Naive thymus-derived CD8-positive, alpha-beta T cell (primary cell): ENCODE measurements at places on chromosomes 7 and 10. TPM values are rescaled to one million over a fixed set of nuclear protein-coding genes. Genes with fewer than 3 reads are reported as not detected.

DNA sequence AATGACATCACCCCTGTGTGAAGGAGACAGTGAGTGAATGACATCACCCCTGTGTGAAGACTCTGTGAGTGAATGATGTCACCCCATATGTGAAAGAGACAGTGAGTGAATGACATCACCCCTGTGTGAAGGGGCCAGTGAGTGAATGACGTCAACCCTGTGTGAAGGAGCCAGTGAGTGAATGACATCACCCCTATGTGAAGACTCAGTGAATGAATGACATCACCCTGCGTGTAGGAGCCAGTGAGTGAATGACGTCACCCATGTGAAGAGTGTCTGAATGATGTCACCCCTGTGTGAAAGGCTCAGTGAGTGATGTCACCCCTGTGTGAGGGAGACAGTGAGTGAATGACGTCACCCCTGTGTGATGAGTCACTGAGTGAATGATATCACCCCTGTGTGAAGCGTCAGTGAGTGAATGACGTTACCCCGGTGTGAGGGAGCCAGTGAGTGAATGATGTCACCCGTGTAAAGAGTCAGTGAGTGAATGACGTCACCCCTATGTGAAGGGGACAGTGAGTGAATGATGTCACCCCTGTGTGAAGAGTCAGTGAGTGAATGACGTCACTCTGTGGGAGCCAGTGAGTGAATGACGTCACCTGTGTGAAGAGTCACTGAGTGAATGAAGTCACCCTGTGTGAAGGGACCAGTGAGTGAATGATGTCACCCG lies 478.1 kb downstream of the PTPRN2 start:
- H3K4me3 ChIP-seq, result no peak overlapping the region
- no peak for DNase-seq
- no peaks in the 10 kb centered on the region for H3K4me1 ChIP-seq
- H3K36me3 ChIP-seq, result peaks cover 6% of the 10 kb centered on the region

GRCh38 chr7:91066627-91067026 lies 197.6 kb upstream of the FZD1 start:
- H3K4me1 ChIP-seq, result no peaks in the 10 kb centered on the region
- H3K27ac ChIP-seq, result no peak overlapping the region
- H3K36me3 ChIP-seq, result no peaks in the 10 kb centered on the region
- H3K27me3 ChIP-seq, result no peaks in the 10 kb centered on the region

- H3K36me3 ChIP-seq, result peaks cover 12% of the 10 kb centered on the region
- DNase-seq, result no peak
- H3K4me1 ChIP-seq, result no peaks in the 10 kb centered on the region
- no peaks in the 10 kb centered on the region for H3K27me3 ChIP-seq
- H3K27ac ChIP-seq, result no peak overlapping the region
These were observed 924.9 kb upstream of the ZNF722 start for GRCh38 chr7:63073736-63074135.

GRCh38 chr10:42979721-42980467 lies 97.0 kb upstream of the RET start:
- H3K36me3 ChIP-seq, result no peaks in the 10 kb centered on the region
- no peaks in the 10 kb centered on the region for H3K4me1 ChIP-seq
- peaks cover 5% of the 10 kb centered on the region for H3K27me3 ChIP-seq
- no peak overlapping the region for H3K4me3 ChIP-seq
- DNase-seq, result no peak

DNA sequence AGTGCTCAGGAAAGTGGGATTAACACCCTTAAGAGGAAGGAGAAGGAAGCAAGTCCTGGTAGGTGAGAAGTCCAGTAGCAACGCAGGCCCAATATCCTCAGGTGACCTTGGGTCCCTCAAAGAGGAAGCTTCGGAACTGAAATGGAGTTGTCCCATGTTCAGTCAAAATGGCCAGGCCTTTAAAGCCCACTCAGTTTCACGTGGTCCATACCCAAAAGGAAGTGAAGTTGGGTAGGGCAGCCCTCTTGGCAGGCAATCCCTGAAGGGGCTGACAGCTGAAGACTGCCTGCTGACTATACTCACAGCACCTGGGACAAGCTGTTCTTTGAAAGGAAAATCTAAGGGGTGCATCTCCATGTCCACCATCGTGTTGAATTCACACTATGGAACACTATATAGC lies 3.0 kb downstream of the GSAP start:
- no peaks in the 10 kb centered on the region for H3K27me3 ChIP-seq
- peaks cover 11% of the 10 kb centered on the region for H3K4me1 ChIP-seq
- no peak for DNase-seq
- H3K4me3 ChIP-seq, result no peak overlapping the region
- no peaks in the 10 kb centered on the region for H3K36me3 ChIP-seq
- H3K27ac ChIP-seq, result no peak overlapping the region

DNA sequence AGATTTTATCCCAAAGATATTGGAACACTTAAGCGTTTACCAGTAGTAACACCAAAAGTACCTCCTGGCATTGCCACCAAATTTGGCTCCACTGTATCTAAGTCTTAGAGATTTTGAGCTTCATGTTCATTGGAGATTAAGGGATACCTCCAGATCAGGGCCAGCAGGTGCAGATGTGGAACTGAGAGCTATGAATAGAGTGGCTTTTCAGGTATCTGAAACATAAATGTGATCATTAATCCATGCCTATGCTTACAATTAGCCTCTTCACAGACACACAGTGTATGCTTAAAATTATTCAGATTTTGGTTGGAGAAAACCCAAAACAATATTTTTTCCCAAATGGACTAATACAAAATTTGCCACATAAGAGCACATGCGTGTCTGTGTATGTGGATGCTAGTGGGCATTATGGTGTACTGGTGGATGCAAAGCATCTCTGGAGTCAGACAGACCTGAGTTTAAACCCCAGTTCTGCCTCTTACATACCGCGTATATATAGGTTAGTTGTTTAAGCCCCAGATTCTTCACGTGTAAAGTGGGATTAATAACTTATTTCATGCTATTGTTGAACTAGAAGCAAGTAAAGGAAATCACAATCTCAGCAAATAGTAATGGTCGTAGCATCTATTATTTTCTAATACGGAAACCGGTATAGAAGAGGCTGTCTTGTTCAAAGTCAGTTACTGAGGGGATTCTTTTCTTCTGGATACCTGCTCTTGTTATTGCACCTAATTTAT lies 6.8 kb upstream of the LRRC4 start:
- no peaks in the 10 kb centered on the region for H3K27me3 ChIP-seq
- H3K27ac ChIP-seq, result no peak overlapping the region
- no peak for DNase-seq
- H3K4me1 ChIP-seq, result peaks cover 14% of the 10 kb centered on the region
- no peaks in the 10 kb centered on the region for H3K36me3 ChIP-seq
- no peak overlapping the region for H3K4me3 ChIP-seq

- peaks cover 2% of the 10 kb centered on the region for H3K4me1 ChIP-seq
- no peaks in the 10 kb centered on the region for H3K27me3 ChIP-seq
- DNase-seq, result no peak
These were observed 45.0 kb upstream of the AGBL3 start for GRCh38 chr7:134941185-134941900.

DNA sequence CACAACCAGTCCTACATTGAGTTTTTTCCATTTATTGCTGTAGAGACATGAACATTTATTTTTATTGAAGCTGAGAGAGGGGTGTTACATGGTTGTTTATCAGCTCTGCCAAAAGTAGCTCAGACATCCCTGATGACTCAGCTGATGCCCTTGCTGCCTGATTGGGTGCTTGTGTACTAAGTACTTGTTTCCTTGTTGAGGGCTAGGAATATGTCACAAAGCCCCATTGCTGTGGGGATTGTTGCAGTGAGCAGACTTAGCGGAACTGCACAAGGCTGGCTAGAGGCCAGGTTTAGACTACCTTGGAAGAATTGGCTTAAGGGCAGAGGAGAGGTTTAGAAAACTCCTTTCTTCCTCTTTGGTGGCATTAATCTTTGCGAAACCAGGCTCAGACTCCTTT lies 110.6 kb downstream of the AUTS2 start:
- no peaks in the 10 kb centered on the region for H3K4me1 ChIP-seq
- no peak overlapping the region for H3K4me3 ChIP-seq
- DNase-seq, result no peak
- no peak overlapping the region for H3K27ac ChIP-seq

DNA sequence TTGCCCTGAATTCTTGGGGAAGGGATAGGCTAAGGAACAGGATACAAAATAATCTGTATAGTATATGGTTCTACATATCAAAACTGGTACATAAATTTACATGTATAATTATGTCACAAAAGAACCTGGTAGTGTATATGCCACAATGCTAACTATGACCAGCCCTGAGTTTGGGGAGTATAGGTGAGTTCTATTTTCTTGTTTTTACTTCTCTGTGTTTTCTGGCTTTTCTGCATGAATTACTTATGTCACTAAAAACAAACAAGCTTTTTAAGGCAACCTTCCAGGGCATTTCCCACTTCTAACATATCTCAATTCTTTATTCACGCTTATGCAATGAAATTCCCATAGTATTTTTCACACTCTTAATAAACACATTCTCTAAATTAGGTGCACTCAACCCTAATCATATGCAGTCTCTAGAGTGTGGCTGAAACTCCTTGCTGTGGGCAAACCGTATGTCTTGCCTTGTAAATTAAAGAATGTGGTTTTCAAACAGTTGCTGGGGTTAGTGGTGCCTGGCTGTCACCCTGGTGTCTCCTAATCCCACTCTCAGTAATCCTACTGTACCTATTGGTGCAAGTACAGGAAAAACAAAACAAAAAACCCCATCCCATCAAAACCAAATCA lies 14.0 kb upstream of the INSIG1 start:
- peaks cover 3% of the 10 kb centered on the region for H3K27me3 ChIP-seq

GRCh38 chr10:124616040-124616835 lies 127.9 kb downstream of the FAM53B start:
- no peaks in the 10 kb centered on the region for H3K36me3 ChIP-seq
- DNase-seq, result no peak
- H3K27ac ChIP-seq, result no peak overlapping the region
- H3K4me3 ChIP-seq, result no peak overlapping the region
- no peaks in the 10 kb centered on the region for H3K27me3 ChIP-seq

DNA sequence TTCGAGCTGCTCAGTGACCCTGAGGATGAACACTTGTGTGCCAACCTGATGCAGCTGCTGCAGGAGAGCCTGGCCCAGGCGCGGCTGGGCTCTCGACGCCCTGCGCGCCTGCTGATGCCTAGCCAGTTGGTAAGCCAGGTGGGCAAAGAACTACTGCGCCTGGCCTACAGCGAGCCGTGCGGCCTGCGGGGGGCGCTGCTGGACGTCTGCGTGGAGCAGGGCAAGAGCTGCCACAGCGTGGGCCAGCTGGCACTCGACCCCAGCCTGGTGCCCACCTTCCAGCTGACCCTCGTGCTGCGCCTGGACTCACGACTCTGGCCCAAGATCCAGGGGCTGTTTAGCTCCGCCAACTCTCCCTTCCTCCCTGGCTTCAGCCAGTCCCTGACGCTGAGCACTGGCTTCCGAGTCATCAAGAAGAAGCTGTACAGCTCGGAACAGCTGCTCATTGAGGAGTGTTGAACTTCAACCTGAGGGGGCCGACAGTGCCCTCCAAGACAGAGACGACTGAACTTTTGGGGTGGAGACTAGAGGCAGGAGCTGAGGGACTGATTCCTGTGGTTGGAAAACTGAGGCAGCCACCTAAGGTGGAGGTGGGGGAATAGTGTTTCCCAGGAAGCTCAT lies 1.1 kb downstream of the DDIT4 start:
- H3K36me3 ChIP-seq, result peaks cover 28% of the 10 kb centered on the region
- H3K27ac ChIP-seq, result peak overlapping the region; percentile 97
- peak; percentile 82 for DNase-seq
- H3K27me3 ChIP-seq, result no peaks in the 10 kb centered on the region
- H3K4me1 ChIP-seq, result peaks cover 62% of the 10 kb centered on the region
- H3K4me3 ChIP-seq, result peak overlapping the region; percentile 98

GRCh38 chr7:104795616-104796398 lies 218.2 kb upstream of the KMT2E start:
- H3K27ac ChIP-seq, result no peak overlapping the region
- H3K4me1 ChIP-seq, result no peaks in the 10 kb centered on the region
- no peak overlapping the region for H3K4me3 ChIP-seq
- no peak for DNase-seq
- no peaks in the 10 kb centered on the region for H3K36me3 ChIP-seq

DNA sequence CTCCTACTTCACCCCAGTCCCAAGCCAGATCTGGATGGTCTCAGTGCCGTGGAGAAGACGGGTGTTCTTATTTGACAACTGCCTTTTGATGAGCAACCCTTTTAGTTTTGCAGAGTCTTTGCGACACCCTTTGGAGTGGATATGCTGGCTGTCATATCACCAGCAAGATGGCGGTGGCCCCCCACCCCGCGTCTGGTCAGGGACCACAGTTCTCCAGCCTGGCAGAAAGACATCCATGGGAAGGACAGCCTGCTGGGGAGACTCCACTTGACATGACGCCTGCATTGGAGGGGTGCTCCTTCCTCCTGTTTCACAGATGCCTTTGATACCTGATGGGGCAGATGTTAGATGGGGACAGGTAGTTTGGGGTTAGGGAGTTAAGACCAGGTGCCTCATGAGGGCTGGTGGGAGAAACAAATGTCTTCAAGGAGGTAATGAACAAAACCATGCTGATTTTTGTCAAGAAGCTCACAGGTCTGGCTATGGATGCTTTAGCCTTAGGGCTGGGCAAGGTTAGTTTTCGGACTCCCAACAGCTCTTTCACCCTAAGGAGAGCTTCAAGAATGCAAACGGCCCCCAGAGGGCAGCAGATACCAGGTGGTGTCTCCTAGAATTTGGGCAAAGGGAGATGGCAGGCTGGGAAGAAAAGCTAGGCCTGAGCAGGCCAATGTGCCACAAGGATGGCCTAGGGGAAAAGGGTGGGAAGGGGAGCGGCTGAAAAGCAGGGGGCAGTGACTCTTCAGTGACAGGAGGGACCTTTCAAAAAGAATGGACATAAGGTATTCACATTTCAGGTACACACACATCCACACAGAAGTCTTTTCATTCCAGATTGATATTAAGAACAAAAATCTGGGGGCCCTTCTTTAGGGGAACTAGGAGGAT lies 95.2 kb downstream of the CLEC2L start:
- H3K36me3 ChIP-seq, result no peaks in the 10 kb centered on the region
- H3K4me1 ChIP-seq, result peaks cover 10% of the 10 kb centered on the region
- no peaks in the 10 kb centered on the region for H3K27me3 ChIP-seq
- DNase-seq, result peak; percentile 40
- no peak overlapping the region for H3K4me3 ChIP-seq

- no peaks in the 10 kb centered on the region for H3K4me1 ChIP-seq
- peaks cover 5% of the 10 kb centered on the region for H3K36me3 ChIP-seq
- DNase-seq, result no peak
- H3K4me3 ChIP-seq, result no peak overlapping the region
- no peak overlapping the region for H3K27ac ChIP-seq
These were observed 9.1 kb upstream of the PRKAR2B start for GRCh38 chr7:107035446-107035845.

The WDFY4 gene
- total RNA-seq, result 8.2 TPM

The DGKI gene
- total RNA-seq, result not detected

The MCM10 gene
- total RNA-seq, result 0.34 TPM

The PVRIG gene
- 83.8 TPM for total RNA-seq

The SPACDR gene
- total RNA-seq, result 4.0 TPM

The WNT8B gene
- not detected for total RNA-seq

The MACROH2A2 gene
- 7.2 TPM for total RNA-seq

The ZNF467 gene
- total RNA-seq, result 0.88 TPM

The FKBP6 gene
- total RNA-seq, result not detected

The NKX1-2 gene
- not detected for total RNA-seq

The SORCS3 gene
- total RNA-seq, result not detected

The CLRN3 gene
- total RNA-seq, result not detected

The SFRP5 gene
- total RNA-seq, result 14.4 TPM

The EN2 gene
- not detected for total RNA-seq

The MBL2 gene
- not detected for total RNA-seq

The TRIP6 gene
- total RNA-seq, result 16.2 TPM

The TUBAL3 gene
- total RNA-seq, result not detected

The ELN gene
- not detected for total RNA-seq
